ENCODE measurements at places on chromosomes 12 and 14.

DNA sequence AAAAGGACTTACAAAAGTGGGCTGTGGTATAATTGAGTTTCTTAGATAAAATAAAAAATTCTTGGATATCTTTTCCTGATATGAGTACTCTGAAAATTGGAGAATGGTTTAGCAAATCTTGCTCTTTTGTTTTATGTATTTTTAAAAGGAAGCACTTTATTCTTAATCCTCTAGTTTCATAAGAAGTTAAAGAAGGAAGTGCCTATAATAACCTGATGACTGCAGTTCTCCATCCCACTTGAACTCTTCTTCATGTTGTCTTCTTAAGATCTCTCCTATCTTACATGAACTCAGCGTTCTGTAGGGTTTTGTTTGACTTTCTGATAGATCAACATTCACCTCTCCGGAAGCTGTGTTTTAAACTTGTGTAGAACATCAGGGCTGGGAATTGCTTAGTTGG, 271.0 kb downstream of the ERC1 start:
- no peak for DNase-seq

DNA sequence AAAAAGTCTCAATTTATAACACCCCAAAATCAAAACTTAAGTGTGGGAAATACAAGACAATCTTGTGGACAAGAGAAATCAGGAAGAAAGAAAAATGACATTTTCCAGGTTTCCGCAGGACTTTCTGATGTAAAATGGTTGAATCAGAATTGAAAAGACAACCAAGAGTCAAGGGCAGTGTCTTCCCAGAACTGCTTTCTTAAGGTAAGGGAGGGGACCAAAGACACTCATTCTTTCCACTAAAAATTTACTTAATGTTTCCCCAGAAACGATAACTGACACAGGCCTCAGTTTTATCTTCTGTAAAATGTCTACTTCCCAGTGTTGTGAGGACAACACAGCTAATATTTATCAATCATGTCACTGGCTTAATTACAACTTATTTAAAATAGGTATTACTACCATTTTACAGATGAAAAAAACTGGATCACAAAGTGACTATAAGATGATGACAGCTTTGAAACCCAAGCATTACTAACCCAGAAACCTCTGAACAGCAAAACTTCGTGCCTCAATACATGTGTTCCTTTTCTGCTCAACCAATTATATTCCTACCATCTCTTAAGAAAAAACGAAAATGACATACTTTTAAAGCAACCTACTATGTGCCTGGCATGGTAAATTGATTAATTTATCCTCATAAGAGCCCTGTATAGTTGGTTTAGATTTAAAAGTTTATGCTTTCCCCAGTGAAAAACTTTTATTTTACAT, 4.6 kb downstream of the SINHCAF start:
- no peak for DNase-seq

DNA sequence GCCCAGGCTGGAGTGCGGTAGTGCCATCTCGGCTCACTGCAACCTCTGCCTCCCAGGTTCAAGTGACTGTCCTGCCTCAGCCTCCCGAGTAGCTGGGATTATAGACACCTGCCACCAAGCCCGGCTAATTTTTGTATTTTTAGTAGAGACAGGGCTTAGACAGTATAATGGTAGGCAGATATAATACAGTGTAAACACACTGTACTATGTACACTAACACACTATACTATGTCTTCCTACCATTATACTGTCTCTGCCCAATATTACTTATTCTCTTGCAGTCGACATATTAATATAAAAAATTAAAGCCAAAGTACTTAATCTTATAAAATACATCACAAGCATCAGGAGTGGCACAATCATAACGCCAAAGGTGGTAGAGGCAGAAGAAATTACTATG, 15.0 kb downstream of the DTD2 start:
- no peak for DNase-seq

DNA sequence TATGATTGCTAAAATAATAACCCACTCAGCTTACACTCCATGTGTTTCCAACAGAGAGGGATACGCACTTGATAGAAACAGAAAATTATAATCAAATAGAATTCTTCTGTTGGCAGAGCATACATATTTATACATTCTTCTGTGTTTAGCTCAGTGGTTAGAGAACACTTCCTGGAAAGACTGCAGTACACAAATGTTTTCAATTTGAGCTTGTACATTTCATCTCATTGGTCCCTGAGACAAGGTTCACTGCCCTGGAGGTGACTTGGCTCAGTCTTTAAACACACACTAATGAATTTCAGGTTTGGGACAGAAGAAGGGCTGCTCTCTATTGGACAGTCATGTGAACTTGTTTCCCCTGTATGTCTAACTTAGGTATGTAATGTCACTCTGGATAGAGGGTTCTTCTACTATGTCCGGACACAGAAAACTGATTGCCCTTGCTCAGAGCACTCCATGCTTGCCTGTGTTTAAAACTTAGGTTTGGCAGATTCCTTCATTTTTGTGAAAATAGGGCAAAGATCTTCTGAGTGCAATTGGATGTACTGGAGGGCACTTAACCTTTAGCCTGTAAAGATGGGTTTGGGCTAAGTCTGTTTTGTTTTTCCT, 22.9 kb downstream of the PROX2 start:
- no peak for DNase-seq

DNA sequence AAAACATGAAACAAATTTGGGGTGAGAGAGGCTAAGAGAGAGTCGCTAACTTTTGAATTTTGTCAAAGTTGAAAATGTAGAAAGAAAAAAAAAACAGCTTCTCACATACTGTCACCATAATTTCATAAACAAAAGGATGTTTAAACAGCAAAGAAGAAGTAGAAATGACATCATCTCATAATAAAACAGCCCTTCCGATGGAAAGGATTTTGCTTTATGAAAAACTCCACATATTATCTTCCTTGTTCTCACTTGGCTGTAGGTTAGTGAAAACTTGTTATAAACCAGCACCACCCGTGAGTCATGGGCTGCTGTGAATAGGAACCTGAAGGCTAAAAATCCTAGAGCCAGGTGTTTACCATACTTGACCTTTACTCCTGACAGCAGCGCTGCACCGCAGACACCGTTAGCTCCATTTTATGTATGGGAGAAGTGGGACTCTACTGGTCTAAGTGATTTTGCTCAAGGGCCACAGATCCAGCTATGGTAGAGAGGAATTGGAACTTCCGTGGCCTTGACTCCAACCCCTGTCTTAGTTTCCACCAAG, 63.0 kb upstream of the VRK1 start:
- no peak for DNase-seq

GRCh38 chr14:55926007-55926406, 192.2 kb upstream of the PELI2 start:
- DNase-seq = no peak

- DNase-seq = no peak
Measured at GRCh38 chr12:95208678-95209077, 8.6 kb downstream of the FGD6 start.

- no peak for DNase-seq
Measured at GRCh38 chr14:100640471-100641273, 53.5 kb upstream of the BEGAIN start.

GRCh38 chr12:52307836-52308805, 13.1 kb downstream of the KRT83 start:
- no peak for DNase-seq

DNA sequence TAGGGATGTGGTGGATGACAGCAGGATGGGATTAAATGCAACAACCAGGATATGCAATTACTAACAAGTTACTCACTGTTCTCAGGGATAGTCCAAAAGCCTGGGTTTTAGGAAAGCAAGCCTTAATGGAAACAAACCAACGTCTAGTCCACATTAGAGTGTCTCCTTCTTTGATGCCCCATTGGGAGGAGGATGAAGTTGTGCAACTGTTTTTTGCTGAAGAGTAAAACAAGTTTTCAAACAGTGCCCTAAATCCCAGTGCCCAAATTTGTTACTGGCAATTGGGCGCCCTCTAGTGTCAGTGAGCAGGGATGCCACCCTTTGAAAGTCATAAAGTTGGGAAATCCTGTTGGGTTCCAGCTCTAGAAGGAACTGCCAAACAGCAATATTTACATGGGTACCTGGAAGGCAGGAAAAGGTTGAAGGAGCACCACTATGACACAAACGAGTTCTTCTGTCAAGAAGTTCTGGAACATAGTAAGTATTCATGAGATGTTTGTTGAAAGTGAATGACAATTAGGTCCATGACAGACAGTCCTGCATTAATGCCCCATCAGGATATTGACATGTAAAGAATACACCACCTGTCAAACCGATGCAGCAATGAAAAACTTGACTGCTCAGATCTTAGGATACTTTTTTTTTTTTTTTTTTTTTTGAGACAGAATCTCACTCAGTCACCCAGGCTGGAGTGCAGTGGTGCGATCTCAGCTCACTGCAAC, 11.1 kb upstream of the DPF3 start:
- peak; percentile 80 for DNase-seq

- no peak for DNase-seq
Measured at GRCh38 chr12:112574896-112575558, 156.3 kb downstream of the PTPN11 start.

GRCh38 chr14:21192447-21192822, 36.6 kb upstream of the OR5AU1 start:
- DNase-seq = no peak

GRCh38 chr14:70935135-70935534, 27.9 kb downstream of the PCNX1 start:
- no peak for DNase-seq

- peak; percentile 82 for DNase-seq
Measured at GRCh38 chr12:88052686-88053085, 23.5 kb upstream of the C12orf50 start.

GRCh38 chr14:73287071-73287470, 49.8 kb downstream of the PAPLN start:
- DNase-seq = no peak

DNA sequence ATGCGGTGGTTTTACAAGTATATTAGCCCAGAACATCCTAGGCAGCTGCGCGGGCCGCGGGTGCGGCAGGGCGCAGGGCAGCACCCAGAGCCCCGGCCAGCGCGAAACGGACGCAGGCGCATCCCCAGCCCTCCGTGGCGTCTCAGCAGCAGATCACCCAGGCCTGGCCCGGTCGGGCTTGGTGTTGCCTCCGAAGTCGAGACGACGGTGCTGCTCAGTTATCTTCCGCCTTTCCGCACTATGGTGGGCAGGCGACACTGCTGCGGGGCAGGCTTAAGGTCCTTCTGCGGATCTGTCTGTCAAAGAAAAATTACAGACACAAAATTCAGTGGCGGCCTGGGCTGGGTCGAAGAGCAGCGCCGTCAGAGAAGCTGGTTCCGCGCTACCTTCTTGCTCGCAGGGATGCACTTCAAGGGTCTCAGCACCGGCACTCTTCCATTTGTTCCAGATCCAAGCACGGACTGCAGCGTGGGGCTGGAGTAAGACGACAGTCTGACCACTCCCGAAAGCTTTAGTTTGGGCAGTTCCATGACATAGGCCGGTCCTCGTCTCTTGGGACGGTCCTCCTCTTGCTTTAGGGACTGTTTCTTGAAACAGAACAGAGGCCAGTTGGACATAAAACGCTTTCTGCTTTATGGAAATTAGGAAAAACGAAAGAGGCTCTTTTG, 75.8 kb downstream of the MOK start:
- DNase-seq = no peak

DNA sequence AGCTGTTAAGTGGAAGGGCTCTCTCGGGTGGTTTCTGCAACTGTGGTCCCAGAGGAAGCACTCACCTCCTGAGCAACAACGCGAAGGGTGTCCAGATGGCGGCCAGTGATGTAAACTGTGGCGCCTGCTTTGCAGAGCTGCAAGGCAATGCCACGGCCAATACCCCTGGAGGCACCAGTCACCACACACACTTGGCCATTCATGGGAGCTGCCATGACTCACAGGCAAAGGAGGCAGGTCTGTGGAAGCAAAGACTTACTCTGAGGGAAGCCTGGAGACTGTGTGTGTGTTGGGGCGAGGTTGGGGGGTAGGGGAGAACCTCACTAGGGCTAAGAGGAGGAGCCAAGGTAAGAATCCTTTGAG, 707 bp downstream of the DHRS1 start:
- no peak for DNase-seq

GRCh38 chr14:72594099-72594901, 299.6 kb downstream of the DPF3 start:
- no peak for DNase-seq

GRCh38 chr12:54588110-54588889, at the start of gene PPP1R1A:
Gene PPP1R1A, minus strand, starts transcription at chr12:54588659. Its CDS starts 171 bp downstream, at chr12:54588488.
- no peak for DNase-seq

DNA sequence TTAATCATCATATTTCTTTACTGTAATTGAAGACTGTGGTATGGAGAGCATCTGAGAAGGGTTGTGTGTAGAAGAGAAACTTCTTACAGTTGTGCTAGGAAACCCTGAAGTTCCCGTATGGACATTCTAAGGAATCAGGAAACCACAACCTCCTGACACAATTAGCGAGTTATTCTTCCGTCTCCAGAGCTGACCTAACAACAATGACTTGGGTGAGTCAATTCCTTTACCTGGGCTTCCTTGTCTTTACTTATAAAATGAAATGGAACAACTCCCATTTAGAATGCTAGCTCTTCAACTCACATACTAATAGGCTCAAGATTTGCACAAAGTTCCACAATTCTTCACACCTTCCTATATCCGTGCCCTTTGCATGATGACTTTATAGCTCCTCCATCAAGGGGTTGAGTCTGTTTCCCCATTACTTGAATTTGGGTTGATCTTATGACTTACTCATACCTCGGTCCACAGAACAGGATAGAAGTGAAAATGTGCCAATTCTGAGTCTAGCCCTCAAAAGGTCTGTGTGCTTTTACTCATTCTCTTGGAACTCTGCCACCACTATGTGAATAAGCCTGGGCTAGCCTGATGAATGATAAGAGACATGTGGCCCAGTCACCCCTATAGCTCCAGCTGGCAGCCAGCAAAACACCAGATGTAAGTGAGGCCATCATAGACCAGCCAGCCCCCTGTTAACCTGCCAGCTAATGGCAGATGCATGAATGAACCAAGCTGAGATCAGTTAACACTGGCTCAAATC, 459.4 kb downstream of the ETNK1 start:
- no peak for DNase-seq

- no peak for DNase-seq
Measured at GRCh38 chr12:66013224-66013623, 117.3 kb downstream of the LLPH start.

DNA sequence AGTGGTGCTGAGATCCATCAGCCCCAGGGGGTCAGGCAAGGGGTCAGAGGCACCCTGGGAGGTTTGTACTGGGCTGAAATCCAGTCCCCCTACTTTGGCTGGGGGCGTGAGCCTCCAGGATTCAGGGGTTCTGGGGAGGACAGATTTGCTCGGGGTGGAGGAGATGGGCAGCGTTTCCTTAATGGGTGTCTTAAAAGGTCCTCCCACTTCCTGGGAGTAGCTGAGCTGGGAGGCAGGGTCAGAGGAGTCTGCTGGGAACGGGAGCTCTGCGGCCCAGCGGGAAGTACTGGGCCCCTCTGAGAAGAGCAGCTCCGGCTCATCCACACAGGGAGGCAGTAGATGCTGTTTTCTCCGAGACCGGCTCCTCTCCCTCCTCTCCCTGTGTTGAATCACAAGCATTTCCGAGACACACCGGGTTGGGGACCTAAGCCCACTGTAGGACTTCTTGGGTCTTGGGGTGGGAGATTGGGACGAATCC, 2.1 kb upstream of the TEX52 start:
- no peak for DNase-seq

- peak; percentile 87 for DNase-seq
Measured at GRCh38 chr12:123089140-123089539, 61.8 kb downstream of the PITPNM2 start.

- DNase-seq = peak; percentile 4
Measured at GRCh38 chr14:26905229-26905628, 307.4 kb upstream of the NOVA1 start.

- no peak for DNase-seq
Measured at GRCh38 chr12:67701121-67701520, 52.6 kb downstream of the DYRK2 start.
